ENCODE measurements at places on chromosomes 3 and 15. TPM values are rescaled to one million over a fixed set of nuclear protein-coding genes. Genes with fewer than 3 reads are reported as not detected.

ABI3BP gene
- 1.5 TPM for total RNA-seq

TMEM266 gene
- 0.25 TPM for total RNA-seq

SLC15A2 gene
- total RNA-seq = 0.33 TPM

ACTC1 gene
- 0.16 TPM for total RNA-seq

EOMES gene
- total RNA-seq = 0.63 TPM

INO80 gene
- 12.2 TPM for total RNA-seq

Measured in A549 treated with Hydrocortisone at 1 μM for 4 hours (cell line).